ENCODE measurements at places on chromosomes 3 and 15.

DNA sequence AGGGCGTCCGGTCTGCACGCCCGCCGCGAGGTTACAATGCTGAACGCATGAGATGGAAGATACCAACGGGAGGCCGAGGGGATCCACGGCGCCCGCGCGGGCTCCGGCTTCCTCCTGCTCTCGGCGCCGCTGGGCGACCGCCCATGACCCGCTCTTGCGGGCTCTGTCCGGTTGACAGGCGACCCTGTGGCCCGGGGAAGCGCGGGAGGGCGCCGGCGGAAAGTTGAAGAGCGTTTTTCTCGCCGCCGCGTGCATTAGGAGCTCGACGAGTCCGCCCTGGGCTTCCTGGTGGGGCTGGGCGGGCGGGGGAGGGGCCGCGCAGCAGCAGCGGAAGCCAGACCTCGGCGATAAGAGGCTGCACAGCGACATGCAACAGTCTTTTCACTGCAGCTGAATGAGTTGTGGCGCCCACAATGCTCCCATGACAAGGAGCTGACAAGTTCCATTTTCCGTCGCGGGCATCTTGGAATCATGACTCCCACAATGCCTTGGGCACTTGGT, at the start of gene MBNL1:
TSS of gene MBNL1 (plus strand) at position 375 of the 501 bp plus-strand sequence. CDS start 31,265 bp downstream, outside the sequence.
- DNase-seq: peak; percentile 95

DNA sequence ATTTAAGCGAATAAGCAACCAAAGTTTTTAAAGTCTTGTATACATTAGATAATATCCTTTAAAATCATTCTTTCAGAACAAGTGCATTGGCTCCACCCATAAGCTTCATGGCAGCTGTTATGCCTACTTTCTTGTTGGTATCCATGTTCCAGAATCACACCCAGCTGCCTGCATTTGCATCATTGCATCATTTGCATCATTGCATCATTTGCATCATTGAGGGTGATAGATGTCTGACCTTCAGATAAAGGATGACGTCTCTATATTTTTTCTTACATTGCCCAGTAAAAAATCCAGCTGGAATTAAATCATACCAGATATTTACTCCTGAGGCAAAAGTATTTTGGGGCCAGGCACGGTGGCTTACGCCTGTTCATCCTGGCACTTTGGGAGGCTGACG, 42.3 kb downstream of the SLC12A1 start:
- DNase-seq: no peak

- DNase-seq: no peak
Measured at GRCh38 chr3:70516076-70516475, 203.6 kb upstream of the MDFIC2 start.

DNA sequence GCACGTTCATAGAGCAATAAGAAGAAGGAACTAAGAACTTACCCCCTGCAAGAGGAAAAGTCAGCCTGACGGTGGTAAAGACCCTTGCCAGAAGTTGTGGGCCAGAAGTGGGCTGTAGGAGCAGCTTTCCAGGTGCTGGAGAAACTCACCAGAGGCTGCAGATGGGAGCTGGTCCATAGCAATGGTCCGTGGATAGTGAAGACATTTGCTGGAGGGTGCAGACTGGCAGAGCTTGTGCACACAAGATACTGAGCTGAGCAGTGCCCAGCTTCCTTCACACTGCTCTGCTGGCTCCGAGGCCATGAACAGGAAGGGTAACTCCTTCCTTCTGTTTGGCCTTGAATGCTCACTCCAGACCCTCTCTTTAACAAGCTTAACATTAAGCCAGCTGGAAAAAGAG, 149.8 kb upstream of the BNIP2 start:
- DNase-seq: no peak

GRCh38 chr3:29279806-29280205, 1.1 kb upstream of the RBMS3 start:
- DNase-seq: no peak

GRCh38 chr3:16374047-16374934, 109.3 kb downstream of the OXNAD1 start:
- no peak for DNase-seq

DNA sequence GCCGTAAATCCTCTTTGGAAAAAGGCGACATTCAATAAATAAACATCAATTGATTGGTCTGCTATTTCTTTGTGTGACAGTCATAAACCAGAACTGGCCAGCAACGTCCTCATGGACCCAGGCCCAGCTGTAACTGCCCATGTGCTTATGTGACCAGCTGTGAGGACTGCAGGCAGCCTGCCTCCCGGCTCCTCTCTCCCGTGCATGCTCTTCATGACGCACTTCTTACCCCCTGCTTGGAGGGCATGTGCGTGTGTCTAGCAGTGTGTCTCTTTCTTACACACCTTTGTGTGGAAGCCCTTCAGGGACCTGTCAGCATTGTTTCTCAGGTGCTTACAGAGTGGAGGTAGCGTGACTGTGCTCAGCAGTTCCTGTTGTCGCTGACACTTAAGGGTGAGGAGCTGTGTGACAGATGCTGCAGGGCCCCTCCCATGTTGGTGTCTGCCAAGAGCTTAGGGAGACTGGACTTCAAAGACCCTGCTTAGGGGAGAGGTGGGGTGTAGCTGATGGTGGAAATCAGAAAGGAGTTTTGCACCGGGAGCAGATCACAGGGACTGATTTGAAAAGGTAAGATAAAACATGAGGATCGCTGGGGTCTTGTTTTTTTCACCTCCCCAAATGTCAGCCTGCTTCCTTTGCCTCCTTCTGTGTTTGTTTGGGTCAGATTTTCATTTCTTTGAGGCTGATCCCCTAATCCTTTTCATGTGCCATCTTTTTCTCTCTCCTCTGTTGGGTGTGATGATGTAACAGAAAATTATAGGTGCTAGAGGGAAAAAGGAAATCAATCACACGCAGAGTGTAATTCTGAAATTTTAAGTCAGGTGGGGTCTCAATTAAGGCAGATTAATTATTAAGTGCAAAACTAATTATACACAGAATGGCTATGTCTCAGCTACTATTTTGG, 2.1 kb downstream of the PODXL2 start:
- no peak for DNase-seq

GRCh38 chr3:194395212-194395611, 3.9 kb downstream of the GP5 start:
- DNase-seq: no peak

DNA sequence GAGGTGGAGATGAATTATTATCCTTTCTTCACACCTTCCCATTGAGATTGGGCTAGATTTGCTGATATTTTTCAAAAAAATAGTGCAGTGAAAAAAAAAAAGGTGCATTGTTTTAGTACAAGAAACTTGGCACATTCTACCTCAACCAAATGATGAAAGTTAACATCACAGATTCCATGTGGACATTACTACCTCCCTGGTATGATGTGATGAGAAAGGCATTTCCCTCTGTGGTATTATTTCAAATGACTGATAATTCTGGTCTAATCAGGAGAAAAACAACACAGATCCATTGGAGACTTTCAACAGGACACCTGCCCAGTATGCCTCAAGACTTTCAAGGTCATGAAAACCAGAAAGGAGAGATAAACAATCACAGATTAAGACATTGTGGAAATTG, 313.4 kb downstream of the BCHE start:
- no peak for DNase-seq

DNA sequence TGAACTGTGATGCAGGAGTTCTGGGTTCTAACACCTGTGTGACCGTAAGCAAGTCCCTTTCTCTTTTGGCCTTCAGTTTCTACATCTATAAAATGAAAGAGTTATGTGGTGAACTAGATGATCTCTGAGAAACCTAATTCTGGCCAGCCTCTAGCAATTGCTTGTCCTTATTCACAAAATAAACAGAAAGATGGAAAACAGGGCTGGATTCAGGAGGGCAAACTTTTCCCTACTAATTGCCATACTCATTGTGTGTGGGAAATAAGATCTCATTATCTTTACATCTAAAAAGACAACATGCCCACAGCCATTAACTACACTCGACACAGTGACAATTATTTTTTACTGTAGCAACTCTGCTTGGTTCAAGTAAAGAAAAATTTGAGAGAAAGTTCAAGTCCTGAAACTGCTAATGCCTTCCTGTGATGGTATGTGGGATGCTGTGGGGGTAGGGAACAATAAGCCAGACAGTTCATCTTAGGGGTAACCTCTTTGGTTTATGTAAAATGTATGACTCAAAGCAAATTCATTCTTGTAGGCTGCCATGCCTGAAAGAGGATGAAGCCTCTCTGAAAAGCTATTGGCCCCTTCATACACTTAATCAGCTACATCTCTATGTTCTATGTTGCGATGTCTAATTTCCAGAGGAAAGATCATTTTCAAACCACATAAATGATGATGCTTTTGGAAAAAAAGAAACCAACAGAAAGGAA, 177.6 kb upstream of the BCL6 start:
- no peak for DNase-seq

- no peak for DNase-seq
Measured at GRCh38 chr3:150889106-150889505, 16.1 kb downstream of the MINDY4B start.

GRCh38 chr3:129638481-129638880, 32.0 kb upstream of the PLXND1 start:
- DNase-seq: no peak

- DNase-seq: peak; percentile 51
Measured at GRCh38 chr3:184361932-184362667, 590 bp downstream of the POLR2H start.

- no peak for DNase-seq
Measured at GRCh38 chr3:29186131-29186599, 94.7 kb upstream of the RBMS3 start.

Data from AML-193 (cell line).